Progenitor cell of endocrine pancreas (in vitro differentiated cells): ENCODE measurements at places on chromosomes 12 and 14.
A peak's percentile ranks its signal among the peaks of the same experiment; 100 is the strongest.

DNA sequence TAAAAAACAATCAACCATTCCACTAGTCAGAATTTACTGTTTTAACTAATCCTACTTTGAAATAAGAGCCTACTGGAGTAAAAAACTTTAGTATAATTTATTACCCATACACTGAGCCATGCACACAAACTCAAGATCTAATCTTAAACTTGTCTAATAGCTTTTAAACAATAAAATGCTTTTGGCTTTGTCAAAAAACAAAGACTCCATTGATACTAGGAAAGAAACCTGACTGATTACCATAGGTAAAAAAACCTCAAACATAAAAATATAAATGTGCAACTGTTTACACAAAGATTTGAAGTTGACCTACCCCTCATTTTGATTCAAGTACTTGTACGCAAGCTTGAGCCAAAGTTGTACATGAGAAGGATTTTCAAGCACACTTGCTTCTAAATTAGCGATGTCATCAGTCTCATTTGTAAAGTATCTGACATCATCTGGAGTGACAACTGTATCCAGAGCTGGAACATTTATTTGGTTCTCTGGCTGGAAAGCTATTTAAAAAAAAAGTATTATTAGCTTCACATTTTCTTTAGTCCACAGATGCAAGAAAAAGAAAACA is 36.1 kb downstream of the ZFC3H1 start:
- no peak for DNase-seq

- no peak for DNase-seq
These were observed 20.2 kb downstream of the FGD4 start for GRCh38 chr12:32419520-32419960.

DNA sequence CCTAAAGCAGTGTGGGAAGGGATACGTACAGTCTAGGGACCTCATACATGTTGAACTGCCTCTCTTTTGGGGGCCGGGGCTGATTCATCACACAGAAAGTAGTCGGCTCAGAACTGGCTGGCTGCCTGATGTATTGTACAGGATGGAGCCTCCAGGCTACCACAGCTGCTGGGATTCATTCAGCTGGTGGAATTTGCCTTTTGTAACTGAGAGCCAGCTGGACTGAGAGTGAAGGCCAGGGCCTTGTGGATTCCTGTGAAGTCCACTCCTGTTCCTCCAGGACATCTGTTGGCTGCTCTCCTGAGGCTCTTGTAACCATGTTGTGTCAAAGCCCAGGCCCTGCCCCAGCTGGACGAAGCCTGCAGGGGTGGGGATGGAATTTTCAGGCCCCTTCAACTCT is 116.3 kb upstream of the PRICKLE1 start:
- no peak for DNase-seq

GRCh38 chr12:130160711-130161231 is 1.5 kb upstream of the FZD10 start:
- no peak for DNase-seq

DNA sequence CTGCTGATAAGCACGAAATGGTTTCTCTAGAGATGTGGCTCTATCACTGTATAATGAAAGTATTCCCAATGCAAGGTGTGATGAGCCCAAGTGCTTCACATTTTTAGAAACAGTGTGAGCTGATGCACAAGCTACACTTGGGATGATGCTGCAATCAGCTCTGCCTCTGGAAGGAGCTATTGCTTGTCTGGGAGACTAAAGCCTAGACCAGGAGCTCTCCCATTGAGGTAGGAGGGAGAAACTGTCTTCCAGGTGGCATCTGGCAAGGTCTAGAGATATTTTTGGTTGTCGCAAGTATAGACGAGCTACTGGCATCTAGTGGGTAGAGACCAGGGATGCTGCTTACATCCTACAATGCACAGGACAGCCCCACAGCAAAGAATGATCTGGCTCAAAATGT is 42.0 kb downstream of the HECTD4 start:
- no peak for DNase-seq

GRCh38 chr12:39287409-39287808 is 155.5 kb downstream of the KIF21A start:
- no peak for DNase-seq

- peak; percentile 39 for DNase-seq
These were observed 45.6 kb upstream of the RIMBP2 start for GRCh38 chr12:130761537-130762318.

- DNase-seq, result no peak
These were observed 12.1 kb downstream of the SLC10A1 start for GRCh38 chr14:69784942-69785341.

GRCh38 chr14:41606532-41607303 is at the start of gene LRFN5:
Gene LRFN5 (plus strand): TSS chr14:41606876.
- DNase-seq, result peak; percentile 43

DNA sequence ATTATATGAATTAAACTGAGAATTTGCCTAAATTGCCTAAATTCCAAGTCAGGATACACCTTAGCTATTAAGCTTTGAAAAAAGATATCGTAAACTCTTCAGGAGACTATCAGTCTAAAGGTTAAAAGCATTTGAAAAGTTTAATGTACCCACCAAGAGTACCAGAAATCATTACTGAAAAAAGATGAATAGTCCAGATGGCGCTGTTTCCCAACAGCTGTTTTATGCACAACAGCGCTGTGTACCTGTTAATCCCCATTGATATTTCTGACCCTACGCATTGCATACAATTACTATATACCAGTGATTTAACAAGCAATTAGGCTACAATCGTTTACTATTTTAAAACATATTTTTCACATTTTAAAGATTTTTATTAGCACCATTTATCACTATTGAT is 185.0 kb downstream of the PLCZ1 start:
- DNase-seq, result no peak
